ENCODE measurements at places on chromosomes 2 and 18. TPM values are rescaled to one million over a fixed set of nuclear protein-coding genes. Genes with fewer than 3 reads are reported as not detected.
A peak's percentile ranks its signal among the peaks of the same experiment; 100 is the strongest.

CDK5R2 gene
- total RNA-seq, result 0.37 TPM

SIX3 gene
- total RNA-seq, result not detected

ABCG8 gene
- 0.67 TPM for total RNA-seq

CNTNAP5 gene
- total RNA-seq, result not detected

RPS27A gene
- total RNA-seq, result 656 TPM

HOXD1 gene
- total RNA-seq, result 6.9 TPM

DYNAP gene
- not detected for total RNA-seq

RESP18 gene
- total RNA-seq, result not detected

C2orf66 gene
- total RNA-seq, result not detected

GRCh38 chr18:63676526-63677323, 15.0 kb upstream of the SERPINB3 start:
- no peak for DNase-seq

GRCh38 chr2:196276421-196276820, 105.0 kb upstream of the STK17B start:
- peak; percentile 45 for DNase-seq

DNA sequence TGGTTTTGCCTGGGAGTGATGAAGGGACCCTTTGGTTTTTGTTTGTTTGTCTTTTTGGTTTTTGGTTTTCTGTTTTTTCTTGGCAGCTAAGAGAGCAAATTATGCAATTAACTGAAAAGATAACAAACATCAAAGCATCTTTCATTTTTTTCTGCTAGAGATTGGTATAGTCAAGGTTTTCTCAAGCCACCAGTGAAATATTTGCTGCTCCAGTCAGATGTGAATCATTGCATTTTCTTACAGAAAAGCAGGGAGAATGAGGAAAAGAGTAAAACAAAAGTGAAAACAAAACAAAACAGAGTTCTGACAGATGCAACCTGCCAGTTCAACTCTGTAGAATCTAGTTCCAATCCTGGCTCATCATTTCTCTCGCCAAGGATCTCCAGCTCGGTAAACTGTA, 660.7 kb downstream of the DSC3 start:
- DNase-seq, result no peak

DNA sequence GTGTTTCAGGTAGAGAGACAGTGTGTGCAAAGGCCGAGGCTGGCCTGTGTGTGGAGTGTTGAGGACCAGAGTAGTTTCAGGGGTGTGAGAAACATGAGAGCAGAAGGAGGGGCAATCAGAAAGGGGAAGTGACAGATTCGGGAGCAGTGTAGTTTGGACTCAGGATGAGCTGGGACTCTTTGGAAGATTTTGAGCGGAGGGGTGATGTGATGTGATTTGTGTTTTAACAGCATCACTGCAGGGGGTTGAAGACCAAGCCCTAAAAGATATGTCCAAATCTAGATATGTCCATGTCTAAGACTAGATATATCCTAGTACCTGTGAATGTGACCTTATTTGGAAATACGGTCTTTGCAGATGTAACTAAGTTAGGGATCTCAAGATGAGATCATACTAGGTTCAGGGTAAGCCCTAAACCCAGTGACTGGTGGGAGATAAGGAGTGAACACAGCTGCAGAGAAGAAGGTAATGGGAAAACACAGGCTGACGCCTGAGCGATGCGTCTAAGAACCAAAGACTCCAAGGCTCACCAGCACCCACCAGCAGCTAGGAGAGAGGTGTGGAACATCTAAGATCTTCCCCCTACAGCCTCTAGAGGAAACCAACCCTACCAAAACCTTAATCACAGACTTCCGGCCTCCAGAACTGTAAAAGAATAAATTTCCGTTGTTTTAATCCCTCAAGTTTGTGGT, 38.5 kb upstream of the MYO3B start:
- no peak for DNase-seq

GRCh38 chr2:183967756-183968155, 630.6 kb upstream of the ZNF804A start:
- no peak for DNase-seq

- DNase-seq, result no peak
Measured at GRCh38 chr2:136486115-136486514, 279.2 kb upstream of the THSD7B start.

DNA sequence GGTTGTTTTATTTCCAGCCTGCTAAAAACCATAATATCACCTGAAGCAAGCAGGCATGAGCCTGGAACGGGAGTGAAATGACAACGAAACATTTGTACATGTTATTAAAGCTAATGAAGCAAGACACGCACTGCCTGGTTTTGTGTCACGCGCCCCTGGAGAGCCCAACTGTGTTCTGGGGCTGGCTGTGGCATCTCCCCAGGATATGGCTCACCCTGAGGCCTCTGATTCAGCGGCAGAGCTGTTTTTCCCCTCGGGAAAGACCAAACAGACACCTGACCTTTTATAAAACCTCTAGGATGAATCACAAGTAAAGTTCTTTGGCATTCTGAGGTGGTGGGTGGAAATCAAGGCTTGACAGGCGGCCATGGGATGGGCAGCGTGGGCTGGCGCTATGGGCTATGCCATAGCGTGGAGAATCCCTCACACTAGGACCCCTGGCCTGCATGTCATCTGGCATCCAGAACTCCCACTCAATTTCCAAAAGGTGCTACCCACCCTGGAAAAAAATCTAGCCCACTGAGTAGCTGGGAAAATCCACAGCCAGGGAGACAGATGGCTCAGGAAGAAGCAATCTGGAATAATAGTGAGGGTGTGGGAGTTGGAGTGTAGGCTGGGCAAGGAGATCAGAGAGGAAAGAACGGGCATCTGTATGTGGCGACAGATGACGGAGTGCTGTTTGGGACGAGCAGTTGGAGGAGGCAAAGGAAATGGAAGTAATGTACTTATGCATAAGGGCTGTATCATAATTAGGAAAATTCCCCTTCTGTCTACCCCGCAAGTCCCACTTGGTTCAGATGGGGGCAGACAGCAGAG, 262.0 kb downstream of the AFF3 start:
- DNase-seq, result no peak

DNA sequence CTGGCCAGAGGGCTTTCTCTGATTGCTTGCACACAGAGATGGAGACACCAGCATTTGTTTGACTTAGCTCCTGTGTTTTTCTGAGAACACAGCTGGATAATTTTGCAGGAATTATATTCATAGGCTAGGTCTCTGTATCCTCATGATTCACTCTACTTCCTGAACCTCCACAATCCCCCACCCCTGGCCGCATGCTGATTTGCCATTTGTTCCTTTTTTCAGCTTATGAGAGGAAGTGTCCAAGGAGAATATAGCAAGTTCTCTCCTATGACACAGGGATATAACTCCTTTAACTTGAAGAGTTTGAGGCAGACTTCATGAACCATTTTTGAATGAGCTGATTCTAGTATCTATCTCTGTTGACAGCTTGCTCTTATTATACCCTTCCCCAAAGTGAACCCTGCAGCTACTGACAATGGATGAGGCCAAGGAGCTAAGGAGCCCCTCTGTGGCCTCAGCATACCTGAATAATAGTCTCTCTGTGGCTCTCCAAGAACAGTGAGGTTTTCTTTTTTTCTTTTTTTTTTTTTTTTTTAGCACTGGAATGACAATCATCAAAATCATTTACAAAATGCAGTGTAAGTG, 15.4 kb downstream of the CAVIN2 start:
- DNase-seq, result no peak

DNA sequence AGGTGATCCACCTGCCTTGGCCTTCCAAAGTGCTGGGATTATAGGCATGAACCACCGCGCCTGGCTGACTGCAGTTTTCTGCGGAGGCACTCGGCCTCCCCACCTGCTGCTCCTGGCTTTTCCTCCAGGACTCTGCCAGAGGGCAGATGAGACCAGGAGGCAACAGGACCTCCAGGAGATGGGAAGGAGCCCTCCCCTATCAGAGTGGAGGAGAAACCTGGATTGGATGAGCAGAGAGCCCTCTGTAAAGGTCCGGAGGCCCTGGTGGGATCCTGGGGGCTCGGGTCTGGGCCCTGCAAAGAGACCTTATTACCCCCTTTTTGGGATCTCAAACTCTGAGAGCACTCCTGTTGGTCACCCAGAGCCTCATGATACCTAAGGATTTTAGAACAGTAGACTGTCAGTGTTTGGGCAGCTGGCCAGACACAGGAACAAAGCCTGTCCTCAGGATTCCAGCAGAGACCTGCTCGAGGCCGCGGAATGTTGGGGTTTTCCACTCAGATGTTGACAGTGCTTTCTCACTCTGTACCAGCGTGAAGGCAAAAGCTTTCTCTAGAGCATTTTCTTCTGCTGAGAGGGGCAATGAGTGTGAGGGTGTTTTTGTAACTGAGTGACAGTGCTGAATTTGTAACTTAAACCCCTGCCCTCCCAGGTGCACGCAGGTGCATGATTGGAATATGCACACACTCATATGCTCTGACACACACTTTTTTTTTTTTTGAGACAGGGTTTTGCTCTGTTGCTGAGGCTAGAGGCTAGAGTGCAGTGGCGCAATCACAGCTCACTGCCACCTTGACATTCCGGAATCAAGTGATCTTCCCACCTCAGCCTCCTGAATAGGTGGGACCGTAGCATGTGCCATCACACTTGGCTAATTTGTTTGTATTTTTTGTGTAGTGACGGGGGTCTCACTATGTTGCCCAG, 48.4 kb downstream of the NPPC start:
- no peak for DNase-seq

- no peak for DNase-seq
Measured at GRCh38 chr2:110149330-110150220, 34.0 kb upstream of the MALL start.

DNA sequence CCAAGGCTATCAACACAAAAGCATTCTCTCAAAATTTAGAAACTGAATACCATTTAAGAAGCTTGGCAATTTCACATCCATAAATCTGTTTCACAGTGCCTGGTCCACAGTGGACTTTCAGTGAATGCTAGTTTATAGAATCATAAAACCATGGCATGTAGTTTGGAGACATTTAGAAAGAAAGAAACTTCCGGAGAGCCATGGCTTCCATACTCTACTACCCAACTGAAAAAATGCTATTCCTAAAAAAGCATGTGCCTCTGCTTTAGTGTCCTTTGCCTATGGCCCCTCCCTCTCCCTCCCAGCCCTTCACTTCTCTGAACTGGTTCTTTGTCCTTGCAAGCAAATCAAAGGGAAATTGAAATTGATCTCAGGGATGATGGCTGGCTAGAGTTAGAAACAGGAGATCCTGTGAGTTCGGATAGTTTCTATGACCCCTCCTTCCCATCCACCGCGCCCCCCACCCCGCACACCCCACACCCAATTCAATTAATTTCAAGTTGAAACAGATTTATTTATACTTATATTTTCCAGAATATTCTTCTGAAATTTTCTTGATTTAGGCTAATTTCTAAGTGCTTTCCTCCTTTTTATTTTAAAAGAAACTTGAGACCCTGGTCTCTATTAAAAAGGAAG, 248.3 kb downstream of the TRIB2 start:
- no peak for DNase-seq

DNA sequence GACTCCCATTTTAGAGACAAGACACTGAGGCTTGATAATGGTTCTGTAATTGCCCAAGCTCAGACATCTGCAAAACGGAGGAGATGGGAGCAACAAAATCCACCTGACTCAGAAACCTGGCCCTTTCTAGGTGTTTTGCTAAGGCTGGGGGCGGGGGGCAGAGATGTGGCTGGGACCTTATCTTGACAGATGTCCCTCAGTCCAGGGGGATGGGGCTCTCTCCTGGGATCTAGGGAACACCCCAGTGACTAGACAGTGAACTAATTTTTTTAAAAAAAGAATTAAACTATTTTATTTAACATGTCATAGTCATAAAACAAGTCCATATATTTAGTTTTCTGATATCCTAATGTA, 32.0 kb upstream of the HAAO start:
- no peak for DNase-seq

DNA sequence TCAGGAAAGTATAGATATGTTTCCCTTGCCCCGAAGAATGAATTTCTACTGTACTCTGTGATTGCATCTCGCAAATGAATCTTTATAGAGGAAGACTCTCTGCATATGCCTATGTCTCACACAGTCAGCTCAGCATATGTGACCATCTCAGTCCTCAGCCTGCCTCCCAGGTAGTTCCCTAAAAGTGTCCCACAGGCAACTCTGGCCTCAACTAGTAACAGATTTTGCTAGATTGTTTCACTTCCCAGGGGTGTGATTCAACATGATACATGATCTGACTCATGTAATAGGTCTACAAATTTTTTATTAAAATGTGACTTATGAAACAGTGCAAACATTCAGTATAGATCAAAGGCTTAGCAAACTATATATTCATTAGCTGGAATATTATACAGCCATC, 296.6 kb upstream of the CRIM1 start:
- no peak for DNase-seq

- no peak for DNase-seq
Measured at GRCh38 chr2:174473796-174474195, 13.0 kb downstream of the GPR155 start.

DNA sequence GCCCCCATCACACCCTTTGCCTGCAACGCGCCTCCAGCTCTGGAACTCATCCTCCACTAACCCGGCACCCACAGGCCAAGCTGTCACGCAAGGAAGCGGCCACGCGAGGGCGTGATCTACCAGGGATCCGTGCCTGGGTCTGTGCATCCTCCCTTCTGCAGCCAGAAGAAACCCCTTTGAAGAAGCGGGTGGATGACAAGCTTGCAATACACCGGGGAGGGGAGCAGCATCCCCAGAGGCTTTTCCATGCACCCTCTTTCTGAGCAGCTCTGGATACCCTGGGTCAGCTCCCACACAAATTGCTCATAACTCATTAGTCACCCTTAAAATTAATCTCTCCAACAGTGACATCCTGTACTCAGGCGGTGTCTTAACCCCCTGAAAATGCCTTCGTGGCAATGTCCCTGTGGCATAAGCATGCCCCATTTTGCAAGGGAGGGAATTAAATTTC, 47.6 kb downstream of the PDCL3 start:
- no peak for DNase-seq

GRCh38 chr2:236512902-236513435, 56.7 kb upstream of the ACKR3 start:
- peak; percentile 38 for DNase-seq

DNA sequence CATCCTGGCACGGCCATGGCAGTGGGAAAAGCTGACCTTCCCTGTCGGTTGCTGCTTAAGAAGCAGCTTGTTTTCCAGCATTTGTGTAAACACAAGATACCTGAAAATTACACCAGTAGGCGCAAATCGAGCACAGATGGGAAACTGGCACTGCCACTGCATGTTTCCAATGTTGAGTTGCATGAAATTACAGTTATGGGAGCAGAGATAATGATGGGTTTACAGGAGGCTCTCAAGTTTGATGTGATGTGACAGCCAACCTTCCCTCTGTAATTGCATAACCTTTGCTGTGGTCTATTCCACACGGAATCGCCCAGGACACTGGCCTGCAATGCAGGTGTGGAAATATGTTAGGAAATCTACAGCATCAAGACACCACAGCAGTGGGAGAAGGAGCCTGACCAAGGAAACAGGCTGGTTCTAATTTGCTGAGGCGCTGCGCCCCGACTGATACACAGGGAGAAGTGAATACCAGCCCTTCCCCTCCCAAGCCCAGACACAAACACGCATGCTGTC, 17.4 kb downstream of the GPR45 start:
- DNase-seq, result no peak

DNA sequence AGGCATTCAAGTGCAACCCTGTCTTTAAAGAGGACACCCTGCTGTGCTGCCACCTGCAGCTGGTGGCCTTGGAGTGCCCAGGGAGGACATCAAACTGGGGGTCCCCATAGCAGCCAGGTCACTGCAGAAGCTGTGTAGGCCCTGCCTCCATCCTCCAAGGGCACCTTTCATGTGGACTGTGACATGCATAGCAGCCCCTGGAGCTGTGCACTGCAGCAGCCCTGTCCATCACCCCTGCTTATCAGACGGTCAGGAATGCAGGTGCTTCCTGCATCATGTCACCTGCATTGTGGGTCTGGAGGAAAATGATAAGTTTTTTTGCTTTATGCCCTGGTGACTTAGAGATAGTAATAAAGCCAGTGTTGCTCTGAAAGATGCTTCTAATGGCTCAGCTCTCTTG, 155.7 kb downstream of the DYSF start:
- DNase-seq, result no peak

GRCh38 chr2:73295751-73296400, 2.5 kb upstream of the EGR4 start:
- DNase-seq, result no peak

Measured in left colon (tissue), 2 donors.